ENCODE measurements at places on chromosomes 2 and 18.

- DNase-seq: no peak
Measured at GRCh38 chr2:224925061-224925809, 117.0 kb downstream of the DOCK10 start.

DNA sequence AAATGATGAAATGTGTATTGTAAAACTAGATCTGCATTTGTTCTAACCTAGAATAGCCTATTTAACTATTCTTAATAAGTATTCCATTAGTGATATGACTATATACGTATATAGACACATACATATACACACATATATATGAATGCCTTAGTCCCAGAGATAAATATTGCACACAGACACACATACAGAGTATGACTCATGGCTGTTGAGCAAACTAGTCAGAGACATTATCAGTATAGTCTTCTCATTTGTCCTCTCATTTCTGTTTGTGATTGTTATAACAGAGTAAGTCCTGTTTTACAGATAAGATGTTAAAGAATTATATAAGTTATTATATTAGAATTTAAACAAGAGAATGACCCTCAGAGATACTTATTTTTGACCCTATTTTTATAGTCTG is 202.5 kb downstream of the CCDC102B start:
- no peak for DNase-seq

- DNase-seq: no peak
Measured at GRCh38 chr2:161576421-161576820, 47.8 kb upstream of the SLC4A10 start.

DNA sequence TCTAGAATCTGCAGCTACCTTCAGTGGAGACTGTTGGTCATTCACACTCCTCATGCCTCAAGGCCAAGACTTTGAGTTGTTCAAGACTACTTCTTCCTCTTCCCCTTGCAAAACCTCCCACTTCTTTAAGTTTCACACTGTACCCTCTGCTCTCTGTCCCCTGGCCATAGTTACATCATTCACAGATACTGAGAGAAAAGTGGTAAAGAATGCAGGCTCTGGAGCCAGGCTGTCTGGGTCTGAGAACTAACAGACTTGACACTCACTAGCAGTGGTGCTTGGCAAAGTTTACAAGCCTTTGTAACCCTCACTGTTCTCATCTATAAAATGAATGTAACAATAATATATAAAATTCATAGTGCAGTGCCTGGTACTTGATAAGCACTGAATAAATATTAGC is 61.8 kb downstream of the CDH20 start:
- DNase-seq: no peak

DNA sequence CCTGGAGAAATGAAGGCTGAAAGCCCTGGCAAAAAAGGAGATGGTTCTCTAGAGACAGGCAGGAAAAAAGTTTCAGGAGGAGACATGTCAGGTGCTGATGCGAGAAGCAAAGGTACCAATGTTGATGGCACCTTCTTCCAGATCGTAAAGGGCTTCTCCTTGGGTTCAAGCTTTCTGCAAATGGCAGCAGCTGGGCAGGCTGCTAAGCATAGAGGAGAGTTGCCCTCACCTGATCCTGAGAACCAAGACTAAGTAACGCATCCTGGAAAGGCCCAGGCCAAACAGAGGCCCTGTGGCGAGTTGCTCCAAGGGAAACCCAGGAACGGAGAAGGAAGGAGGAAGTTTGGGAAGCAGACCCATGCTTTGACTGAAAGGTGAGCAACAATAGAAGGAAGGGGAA is 23.6 kb upstream of the AFTPH start:
- no peak for DNase-seq

- peak; percentile 70 for DNase-seq
Measured at GRCh38 chr18:79453816-79454735, 58.3 kb downstream of the NFATC1 start.

- no peak for DNase-seq
Measured at GRCh38 chr2:127864877-127865276, 6.9 kb upstream of the POLR2D start.

DNA sequence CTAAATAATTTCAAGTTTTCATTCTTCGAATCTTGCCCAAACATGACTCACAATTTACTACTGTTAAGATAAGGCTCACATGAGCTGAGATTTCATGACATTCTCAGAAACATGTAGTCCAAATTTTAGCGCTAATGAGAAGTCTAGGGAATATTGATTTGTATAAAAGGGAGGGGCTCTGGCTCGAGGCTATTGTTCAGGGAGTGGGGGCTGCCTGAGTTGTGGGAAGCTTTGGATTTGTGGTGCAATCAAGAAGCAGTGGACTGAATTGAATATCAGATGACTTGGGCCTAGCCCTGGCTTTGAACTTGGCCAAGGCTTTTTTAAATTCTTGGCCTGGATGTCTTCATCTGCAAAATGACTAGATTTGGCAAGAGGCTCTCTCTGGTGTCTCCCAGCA is 674.9 kb upstream of the FANCL start:
- peak; percentile 24 for DNase-seq

GRCh38 chr2:29528371-29528770 is 393.0 kb downstream of the ALK start:
- DNase-seq: no peak

GRCh38 chr2:169961911-169962310 is 134.7 kb downstream of the UBR3 start:
- DNase-seq: no peak

DNA sequence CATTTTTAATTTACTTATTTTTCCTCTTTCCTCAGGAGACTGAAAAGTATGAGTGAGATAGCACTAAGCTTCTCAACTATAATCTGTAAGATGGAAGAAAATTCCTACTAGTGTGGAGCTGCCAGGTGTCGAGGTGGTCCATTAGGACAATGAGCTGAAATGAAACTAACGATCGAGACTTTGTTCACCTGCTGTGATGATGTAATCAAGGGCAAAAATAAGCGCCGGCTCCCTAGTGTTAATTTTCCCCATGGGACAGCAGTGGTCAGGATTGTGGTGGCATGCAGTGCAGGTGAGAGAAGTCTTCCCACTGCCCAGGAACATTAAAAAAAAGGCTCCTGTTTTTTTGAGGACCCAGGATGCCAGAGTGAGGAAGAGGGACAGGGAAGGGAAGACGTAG is 859.1 kb upstream of the GCFC2 start:
- no peak for DNase-seq

GRCh38 chr2:27891673-27892105 is 1.2 kb downstream of the BABAM2 start:
- no peak for DNase-seq

DNA sequence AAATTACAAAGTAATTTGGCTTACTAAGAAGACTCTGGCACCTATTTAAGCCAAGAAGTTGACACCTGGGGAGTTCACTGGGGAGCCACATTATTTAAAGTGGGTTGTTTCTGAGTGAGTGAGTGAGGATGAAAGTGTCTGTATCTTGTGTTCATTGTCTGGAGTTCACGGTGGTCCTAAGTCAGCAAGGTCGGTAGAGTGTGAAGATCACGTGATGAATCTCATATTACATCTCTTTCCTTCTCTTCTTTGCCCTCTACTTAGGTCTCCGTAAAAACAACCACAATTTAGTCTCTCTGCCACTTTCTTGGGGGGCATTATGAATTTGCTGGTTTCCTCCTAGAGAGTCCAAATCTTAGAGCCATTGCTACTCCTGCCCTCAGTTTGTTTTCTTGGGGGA is 67.8 kb downstream of the DIS3L2 start:
- DNase-seq: no peak

DNA sequence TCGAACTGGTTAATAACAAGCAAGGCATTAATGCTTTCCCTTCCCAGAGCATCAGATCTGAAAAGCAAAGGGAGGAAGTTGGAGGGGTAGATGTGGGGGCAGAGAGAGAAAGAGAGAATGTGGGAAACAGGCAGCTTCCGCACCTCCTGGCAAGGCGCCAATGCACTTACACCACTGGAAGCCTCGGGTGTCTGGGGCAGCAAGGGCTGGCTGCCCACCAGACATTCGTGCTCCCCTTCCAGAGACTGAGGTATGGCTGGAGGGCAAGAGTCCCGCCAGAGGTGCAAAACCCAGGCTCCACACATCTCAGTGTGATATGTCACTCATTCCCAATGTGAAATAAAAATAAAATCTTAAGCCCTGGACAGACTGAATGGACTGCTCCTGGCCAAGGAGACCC is 46.4 kb downstream of the TEX51 start:
- DNase-seq: no peak

Measured in tongue (tissue), 3 donors.